Omental fat pad (tissue), 4 donors: ENCODE measurements at places on chromosomes 5 and 9. TPM values are rescaled to one million over a fixed set of nuclear protein-coding genes. Genes with fewer than 3 reads are reported as not detected.

Gene ZNF366
- 2.9 TPM for total RNA-seq

Gene GPR150
- total RNA-seq: 0.19 TPM

DNA sequence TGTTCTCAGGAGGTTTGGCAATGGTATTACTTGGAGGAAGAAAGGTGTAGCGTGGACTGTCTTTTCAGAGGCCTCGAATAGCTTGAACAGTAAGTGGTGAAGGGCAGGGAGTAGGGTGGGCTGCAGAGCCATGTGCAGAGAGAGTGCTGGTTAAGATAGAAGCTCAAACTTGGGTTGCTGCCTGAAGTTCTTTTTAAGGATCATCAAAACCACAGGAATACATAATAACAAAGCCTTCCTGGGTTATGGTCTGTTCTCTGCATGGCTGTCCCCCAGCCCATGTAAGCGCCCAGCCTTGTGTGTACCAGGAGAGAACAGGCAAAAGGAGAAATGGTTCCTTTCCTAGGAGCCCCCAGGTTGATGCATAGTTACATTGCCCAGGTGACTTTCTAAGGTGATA, 43.9 kb downstream of the RCL1 start:
- DNase-seq: no peak

- no peak for DNase-seq
These were observed 16.7 kb upstream of the SLC2A6 start for GRCh38 chr9:133495327-133496293.

- DNase-seq: no peak
These were observed 95.7 kb downstream of the ANKH start for GRCh38 chr5:14775857-14776256.

GRCh38 chr9:93010704-93011103, 47.8 kb upstream of the SUSD3 start:
- no peak for DNase-seq

DNA sequence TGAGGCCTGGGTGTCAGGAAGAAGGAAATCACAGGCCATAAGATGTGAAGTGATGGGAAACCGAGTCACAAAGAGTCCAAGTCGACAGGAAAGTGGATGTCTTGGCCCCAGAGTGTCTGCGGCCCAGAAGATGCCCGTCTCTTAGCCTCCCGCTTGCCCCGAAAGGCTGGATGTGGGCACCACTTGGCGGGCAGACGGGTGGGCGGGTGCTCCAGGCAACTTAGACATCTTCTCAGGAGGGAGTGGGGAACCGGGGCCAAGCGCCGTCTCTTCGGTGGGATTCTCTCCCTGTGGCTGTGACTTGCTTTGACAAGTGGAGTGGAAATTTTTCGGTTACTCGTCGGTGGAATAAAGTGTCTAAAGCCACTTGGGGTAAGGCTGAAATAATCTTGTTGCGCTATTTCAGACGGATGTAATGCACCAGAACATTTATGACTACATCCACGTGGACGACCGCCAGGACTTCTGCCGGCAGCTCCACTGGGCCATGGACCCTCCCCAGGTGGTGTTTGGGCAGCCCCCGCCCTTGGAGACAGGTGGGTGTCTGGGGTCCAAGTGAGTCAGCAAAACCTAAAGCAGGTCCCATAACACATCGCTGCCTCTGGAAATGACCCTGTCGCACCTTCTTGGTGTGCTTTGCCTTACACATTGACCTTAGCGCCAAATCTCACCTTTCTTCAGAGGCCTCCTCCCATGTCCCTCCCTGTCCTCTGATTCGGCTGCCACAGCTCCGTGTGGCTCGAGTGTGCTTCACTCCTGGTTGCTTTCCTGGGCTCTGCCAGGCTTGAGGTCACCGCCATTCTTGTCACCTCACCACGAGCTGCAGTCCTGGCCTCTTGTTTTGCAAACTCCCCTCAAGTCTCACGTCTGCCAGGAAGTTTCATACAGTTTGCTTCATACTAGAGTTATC, 20.4 kb upstream of the EXOC3 start:
- DNase-seq: no peak

DNA sequence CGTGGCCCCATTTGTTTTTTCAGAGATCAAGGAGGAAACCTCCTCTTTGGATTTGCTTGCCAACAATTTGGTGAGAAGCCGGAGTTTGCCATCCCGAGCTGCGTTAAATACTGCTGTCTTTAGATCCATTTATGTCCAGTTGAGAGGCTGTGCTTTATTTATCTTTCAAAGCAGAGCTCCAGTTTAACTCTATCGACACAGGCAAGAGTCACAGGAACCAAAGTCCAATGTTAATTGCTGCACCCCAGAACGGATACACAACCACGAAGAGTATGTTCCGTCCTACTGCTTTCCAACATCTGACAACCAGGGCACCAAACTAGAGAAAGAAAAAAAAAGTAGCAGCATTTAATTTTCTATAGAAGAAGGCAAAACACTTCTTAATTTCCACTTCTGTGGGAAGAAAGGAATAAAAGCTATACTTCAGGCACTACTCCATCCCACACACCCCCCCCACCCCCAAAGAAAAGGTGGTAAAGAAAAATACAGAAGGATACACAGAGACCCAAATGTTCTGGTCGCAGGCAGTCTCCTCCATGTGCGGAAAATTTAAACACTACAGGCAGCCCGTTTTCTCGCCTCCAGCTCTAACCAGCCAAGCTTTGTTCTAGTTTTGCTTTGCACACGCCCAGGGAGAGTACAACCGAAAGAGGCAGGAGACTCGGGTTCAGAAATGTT, 1.1 kb downstream of the FEM1C start:
- no peak for DNase-seq

DNA sequence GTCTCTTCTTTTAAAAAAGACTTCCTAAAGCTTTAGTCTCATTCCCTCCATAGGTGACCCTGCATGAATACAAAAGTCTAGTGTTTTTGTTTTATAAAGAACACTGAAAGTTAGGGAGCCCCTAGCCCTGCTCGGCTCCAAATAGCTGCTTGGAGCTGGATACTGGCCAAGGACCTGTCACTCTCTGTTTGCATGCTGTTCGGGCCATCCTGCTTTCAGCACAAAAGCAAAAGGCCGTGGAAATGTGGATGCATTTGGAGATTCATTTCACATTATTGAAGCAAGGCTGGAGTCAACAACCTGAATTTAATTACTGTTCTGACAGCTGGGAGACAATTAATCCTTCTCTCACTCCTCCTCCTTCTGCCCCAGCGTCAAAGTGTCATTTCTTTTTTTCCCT, 151.7 kb upstream of the NMUR2 start:
- no peak for DNase-seq
